ENCODE measurements at places on chromosomes 2 and 18.

DNA sequence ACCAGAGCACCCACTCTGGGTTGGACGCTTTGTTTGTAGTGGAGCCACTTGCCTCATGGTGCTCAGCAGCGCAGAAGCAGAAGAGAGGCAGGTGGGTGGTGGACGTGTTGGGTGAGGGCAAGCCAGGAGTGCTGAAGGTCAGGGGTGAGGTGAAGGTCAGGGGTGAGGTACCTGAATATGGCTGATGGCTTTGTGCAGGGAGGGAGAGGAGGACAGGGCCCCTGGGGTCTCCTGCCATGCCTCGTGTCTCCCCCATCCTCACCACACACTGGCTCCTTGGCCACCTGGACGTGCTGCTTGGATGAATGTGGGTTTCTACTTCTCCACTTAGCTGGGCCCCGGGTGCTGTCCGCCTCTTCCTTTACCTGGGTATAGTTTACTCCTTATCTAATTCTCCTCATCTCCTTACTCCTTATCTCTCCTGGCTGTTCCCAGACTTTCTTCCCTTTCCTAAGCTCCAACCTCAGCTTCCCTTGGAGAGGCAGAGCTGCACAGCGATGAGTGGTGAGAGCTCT lies 68.1 kb downstream of the DYSF start:
- DNase-seq: no peak

DNA sequence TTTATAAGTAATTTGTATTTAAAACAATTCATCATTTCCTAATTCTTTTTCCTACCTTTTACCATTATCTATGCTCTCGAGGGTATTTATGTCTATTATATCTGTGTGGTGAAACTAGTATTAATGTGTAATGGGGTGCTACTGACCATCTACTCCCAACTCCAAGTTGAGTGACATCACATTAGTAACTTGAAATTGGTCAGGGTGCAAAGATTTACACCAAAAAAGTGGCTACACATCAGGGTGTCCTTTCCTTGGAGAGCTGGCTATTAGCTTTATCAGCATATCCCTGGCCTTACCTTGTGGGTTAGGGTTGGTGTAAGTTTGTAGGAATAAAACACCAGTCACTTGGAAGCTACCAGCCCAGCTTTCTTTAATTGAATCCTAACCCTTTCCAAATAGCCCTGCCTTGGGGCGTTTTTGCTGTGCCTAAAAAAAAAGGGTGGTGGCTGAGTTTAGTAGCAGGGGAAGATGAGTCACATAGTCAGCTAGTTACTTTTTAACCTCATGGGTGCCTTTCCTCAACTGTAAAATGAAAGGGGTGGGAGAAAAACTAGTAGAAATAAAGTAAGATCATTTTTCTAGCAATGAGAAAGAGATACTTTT lies 14.0 kb downstream of the ANXA4 start:
- DNase-seq: no peak

DNA sequence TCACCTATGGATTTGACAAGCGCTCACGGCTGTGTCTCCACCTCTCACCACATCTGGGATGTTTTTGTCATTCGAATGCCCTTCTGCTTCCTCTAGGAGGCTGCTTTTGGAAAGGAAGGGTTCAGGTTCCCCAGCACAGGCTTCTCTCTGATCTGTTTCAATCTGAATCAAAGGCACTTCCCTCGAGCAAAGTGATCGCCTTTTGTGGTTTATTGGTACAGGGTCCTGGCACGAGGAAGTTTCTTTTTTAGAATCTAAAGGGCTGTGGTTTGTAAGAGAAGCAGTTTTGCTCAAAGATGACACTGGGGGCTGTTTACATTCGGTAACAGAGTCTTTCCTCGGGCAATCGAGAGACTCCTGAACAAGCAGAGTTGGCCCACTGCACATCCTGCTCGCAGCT lies 145.0 kb downstream of the DAW1 start:
- DNase-seq: no peak

DNA sequence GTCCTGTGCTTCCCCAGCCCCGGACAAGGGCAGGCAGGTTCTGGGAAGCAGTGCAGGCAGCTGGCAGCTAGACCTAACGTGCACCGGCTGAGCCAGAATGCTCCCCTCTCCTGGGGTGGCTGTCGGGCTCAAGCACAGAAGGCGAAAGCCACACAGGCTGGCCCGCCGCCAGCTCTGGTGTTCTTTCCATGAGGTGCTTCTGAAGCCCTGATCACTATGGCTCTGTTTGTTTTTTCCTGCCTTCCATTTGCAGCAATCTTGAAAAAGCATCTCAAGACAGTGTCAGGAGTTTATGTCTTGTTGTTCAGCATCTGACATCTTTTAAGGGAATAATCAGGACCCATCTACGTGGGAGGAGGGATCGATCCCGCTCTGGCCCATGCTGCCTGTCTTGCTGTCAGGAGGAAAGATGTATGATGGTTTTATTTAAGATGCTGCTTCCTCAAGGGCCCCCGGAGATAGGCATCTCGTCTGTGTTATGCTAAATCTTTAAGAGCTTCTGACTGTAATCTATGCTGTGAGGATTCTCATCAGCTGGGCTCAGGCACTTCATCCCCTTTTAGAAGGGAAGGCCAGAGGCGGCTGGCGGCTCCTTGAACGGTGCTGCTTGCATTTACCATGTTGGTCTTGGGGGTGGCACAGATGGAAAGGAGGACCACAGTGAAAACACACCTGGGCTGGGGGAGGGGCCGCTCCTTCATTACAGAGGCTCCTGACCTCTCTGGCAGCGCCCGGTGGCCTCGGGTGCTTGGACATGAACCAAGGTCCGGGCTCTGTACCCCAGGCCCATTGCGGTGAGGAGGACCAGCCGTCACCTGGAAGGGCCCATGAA lies 118.5 kb upstream of the HDAC4 start:
- DNase-seq: no peak

- DNase-seq: no peak
Observed at GRCh38 chr2:223578846-223579245, 23.3 kb downstream of the SCG2 start.

DNA sequence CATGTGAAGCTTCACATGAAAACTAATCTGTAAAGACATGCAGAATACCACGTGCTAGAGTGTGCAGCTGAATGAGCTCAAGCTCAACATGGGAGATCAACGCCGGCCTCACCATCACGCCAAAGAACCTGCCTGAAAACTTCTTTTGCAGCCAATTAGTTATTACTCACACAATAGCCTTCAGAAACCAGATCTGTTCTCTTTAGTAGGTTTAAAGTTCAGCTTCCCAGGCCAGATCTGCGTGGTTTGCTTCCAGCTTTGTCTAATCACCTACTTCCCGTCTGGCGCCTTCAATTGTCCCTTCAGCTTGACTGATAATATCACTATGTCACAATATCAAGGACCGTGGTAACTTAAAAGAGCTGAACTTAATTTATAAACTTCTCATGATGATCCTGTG lies 68.0 kb upstream of the ZNF236 start:
- no peak for DNase-seq

GRCh38 chr18:48333563-48333962 lies 75.6 kb downstream of the ZBTB7C start:
- DNase-seq: no peak

DNA sequence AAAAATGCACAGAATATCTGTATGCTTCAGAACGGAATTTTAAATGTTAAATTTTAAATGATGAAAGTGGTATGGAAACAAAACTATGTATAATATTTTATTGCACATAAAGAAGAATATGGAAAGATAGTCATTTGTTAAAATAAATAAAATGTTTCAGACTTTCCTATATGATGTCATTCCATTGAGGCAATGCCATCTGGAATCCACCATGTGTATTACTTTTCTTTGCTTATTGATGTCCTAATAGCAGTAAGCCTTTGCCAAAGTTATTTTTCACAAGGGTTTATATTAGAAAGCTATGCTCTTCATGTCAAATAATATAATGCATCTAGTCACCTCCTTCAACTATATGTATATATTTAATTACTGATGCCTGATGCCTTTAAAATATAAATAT lies 601.6 kb upstream of the PKDCC start:
- DNase-seq: no peak

GRCh38 chr2:158808426-158808825 lies 13.3 kb downstream of the DAPL1 start:
- DNase-seq: no peak

GRCh38 chr2:138724327-138724726 lies 55.9 kb downstream of the NXPH2 start:
- no peak for DNase-seq

- no peak for DNase-seq
Observed at GRCh38 chr2:16321872-16322271, 343.8 kb downstream of the CYRIA start.

GRCh38 chr18:23377669-23378301 lies 75.3 kb upstream of the RIOK3 start:
- no peak for DNase-seq

DNA sequence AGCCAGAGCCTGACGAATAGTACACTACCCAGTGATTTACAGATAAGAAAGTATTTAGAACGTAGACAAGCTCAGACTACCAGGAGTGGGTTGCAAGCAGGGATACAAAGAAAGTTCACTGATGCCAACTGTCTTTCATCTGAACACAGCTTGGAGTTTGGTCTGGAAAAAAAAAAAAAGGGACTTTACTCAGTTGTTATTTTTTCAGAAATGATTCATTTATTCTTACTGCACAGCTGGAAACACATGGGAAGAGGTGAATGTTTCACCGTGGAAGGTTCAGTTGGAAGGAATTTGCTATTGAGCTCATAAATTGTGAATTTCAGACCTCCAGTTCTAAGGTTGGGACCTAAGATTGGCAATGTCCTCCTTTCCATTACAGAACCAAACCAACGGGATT lies 259.7 kb downstream of the ETAA1 start:
- DNase-seq: no peak

DNA sequence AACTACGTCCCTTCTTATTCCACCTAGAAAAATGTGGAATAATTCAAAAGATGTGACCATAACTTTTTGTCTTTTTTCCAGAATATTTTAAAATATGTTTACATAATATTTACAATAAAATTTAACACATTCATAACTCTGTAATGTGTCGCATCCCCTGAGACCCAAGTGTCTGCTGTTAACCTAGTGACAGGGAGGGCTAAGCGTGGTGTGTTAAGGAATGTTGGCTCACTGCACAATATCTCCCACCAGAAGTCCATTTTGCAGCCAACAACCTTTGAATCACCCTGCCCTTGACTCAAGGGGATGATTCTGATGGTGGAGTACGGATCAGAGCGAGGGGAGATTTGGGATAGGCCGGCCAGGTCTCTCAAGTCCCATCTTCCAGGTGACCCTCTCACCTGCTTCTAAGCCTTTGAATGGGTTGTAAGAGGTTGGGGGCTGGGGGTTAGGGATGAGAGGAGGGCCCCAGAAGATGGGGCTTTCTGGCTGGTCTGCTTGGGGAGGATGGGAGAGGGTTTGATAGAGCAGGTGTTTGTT lies 43.3 kb downstream of the SERTAD2 start:
- no peak for DNase-seq

DNA sequence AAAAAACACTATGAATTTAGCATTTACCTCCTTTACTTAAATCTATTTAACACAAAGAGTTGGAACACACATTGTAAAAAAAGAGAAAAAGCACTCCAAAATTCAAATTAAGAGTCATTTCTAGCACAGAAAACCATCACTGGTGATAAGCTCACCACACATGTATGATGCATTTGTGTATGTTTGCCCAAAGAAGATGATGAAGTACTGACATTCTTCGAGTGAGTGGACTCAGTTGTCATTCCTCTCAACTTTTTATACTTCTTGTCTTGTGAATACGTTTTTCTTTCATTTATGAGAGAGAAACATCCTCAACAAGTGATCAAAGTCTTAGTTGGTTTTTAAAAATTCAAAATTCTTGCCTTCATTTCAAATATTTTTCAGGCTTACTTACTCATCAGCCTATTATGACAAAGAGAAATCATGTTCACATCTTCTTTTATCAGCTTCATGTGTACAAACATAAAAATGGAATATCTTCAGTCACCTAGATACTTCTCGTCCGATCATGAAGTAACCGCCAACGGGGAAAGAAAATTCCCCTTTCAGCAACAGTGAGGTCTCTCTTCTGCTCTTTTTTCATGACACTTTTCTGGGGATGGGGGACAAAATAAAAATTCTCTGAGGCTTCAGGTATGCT lies 1.5 kb downstream of the DSEL start:
- no peak for DNase-seq

GRCh38 chr2:237600205-237600846 lies 9.8 kb upstream of the RAB17 start:
- DNase-seq: no peak

GRCh38 chr2:23549821-23550530 lies 165.0 kb downstream of the KLHL29 start:
- DNase-seq: no peak

GRCh38 chr2:135285391-135285790 lies 233.3 kb downstream of the RAB3GAP1 start:
- DNase-seq: no peak

GRCh38 chr2:138275881-138276280 lies 225.7 kb upstream of the SPOPL start:
- no peak for DNase-seq

DNA sequence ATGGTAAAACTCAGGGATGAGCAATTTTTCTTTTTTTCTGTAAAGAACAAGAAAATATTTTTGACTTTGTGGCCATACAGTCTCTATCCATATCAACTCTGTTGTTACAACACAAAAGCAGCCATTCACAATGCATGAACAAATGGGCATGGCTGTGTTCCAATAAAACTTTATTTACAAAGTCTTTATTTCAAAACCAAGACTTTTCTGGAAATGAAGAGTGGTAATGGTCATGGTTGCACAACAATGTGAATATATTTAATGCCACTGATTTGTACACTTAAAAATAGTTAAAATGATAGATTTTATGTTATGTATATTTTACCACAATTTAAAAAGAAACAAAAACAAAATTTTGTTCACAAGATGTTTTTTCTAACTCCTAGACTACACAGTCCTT lies 1.6 kb upstream of the DSG3 start:
- DNase-seq: no peak

DNA sequence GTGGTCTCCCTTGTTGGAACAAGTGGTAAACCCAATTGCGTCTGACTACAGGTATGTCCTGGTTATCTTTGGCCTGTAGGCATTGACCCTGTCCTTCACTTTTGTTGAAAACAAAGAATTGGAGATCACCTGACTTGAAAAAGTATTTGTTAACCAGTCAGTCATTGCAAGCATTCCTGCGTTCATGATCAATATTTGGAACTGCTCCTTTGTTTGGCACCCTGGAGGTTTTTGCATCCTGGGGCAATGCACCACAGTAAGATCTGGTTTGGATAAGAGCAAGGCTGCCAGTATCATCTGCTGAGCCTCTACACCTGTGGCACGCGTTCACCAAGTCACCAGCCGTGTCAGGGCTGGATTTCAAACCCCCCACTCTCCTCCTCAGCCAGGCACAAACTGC lies 115.7 kb downstream of the DNAH6 start:
- no peak for DNase-seq

DNA sequence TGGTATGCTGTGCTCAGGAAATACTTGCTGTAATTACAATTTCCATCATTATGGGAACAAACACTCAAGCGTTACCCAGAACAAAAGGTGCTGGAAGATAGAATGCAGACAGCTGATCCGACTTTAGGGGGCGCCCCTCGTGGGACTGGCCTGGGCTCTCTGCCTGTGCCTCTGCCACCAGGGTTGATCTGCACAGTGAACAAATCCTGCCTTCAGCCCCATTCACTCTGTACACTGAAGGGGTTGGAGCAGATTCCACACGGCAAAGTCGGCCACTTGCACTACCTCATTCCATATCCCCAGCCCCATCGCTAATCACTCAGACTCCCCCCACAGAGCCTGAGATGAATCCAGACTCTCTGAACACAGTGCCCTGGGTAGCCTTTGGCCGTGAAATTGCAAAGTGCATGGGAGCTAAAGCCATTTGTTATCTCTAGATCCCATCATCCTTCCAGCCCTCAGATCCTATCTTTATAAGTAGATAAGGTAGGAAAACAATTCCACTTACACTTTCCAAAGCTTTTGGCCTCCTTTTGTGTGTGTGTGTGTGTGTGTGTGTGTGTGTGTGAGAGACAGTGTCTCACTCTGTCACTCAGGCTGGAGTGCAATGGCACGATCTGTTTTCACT lies 69.3 kb downstream of the INPP5D start:
- DNase-seq: no peak

Measured in esophagus squamous epithelium (tissue), 5 donors.